Heart left ventricle (tissue), 16 donors: ENCODE measurements at places on chromosomes 1 and 21.

DNA sequence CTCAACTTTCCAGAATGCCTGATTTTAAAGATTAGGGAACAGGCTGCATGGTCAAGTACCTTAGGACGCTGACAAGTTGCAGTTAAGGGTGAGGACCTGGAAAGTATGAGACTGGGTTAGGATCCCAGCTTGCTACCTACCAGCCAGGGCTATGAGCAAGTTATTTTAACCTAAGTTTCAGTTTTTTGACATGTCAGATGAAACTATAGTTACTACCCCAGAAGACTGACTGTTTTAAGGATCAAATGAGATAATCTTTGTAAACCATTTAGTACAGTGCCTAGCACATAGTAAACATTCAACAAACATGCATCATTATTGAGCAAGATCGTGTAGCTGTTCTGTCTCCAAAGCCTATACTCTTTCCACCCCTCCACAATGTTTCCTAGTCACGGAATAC lies 14.4 kb downstream of the THEMIS2 start:
- DNase-seq, result no peak
- H3K4me1 ChIP-seq, result no peaks in the 10 kb centered on the region
- peak overlapping the region; percentile 33 for H3K27ac ChIP-seq
- no peak overlapping the region for H3K4me3 ChIP-seq

DNA sequence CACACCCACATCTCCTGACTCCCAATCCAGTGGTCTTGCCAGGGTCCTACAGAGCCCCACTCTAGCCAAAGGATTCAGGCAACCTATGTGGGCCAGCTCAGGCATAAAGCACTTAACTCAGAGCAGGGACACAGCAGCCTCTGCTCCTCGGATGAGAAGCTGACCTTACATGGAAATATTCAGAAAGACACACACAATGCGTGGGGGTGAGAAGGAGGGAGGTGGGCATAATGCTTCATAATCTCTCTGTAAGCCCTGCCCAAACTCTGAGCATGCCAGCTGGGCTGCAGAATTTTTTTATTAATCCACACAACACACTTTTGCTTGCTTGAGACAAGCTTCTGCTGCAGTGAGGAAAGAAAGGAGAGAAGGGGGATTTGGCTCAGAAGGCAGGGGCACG lies 21.6 kb downstream of the KCND3 start:
- H3K4me3 ChIP-seq, result no peak overlapping the region
- no peaks in the 10 kb centered on the region for H3K27me3 ChIP-seq
- no peak overlapping the region for H3K27ac ChIP-seq

GRCh38 chr1:43339584-43340232 lies 2.1 kb downstream of the MPL start:
- DNase-seq, result no peak
- no peaks in the 10 kb centered on the region for H3K27me3 ChIP-seq
- H3K4me1 ChIP-seq, result peaks cover 14% of the 10 kb centered on the region
- H3K4me3 ChIP-seq, result no peak overlapping the region
- H3K27ac ChIP-seq, result no peak overlapping the region
- no peaks in the 10 kb centered on the region for H3K36me3 ChIP-seq

DNA sequence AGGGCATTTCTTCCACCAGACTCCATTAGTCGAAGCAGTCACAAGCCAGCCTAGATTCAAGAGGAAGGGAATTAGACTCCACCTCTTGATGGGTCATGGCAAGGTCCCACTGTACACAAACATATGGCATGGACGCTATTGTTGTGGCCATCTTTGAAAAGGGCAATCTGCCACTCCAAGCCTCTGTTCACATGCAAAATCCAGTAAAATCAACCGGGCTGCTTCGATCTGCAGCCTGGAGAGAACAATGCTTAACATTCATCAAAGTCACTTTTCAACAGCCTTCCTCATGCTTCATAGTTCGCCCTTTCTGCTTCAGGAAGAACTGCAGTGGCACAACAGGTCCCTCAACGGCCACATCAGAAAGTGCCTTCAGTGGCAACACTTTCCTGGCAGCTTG lies 28.0 kb upstream of the GJB5 start:
- no peak for DNase-seq
- H3K4me3 ChIP-seq, result no peak overlapping the region
- H3K36me3 ChIP-seq, result no peaks in the 10 kb centered on the region

DNA sequence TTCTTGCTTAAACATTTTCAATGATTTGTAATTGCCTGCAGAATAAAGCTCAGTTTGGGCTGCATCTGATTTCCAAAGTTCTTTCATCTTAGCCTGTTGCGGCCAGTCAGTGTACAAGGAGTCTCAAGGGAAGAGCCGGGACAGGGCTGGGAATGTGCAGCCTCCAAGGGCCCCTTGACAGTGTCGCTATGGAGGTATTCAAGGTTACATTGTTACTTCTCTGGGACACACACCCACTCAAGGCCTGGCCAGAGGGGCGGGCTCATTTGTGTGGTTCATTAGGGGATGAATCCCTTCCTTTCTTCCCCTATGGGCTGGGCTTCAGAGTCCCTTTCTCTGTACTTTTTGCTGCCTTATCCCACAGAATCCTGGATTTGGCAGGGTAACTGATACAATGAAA lies 107.6 kb upstream of the CSF3R start:
- peaks cover 93% of the 10 kb centered on the region for H3K27me3 ChIP-seq
- DNase-seq, result no peak
- no peaks in the 10 kb centered on the region for H3K4me1 ChIP-seq
- no peak overlapping the region for H3K27ac ChIP-seq
- no peaks in the 10 kb centered on the region for H3K36me3 ChIP-seq

DNA sequence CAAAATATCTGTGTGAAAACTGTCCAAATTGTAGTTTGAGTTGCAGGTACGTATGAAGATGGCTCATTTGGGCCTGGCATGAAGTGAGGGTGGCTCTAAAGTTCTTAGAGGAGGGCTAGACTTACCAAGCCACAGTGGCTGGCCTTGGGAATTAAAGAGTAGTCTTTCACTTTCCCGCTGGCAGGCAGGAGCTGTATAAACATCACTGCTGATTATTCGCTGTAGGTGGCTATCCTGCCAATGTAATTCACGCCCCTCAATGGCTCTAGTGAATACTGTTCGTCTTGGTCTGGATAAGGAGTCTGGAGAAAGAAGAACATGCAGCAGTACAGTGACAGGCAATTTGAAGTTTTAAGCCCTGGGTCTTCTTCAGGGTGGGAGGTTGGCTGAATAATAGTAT lies 31.0 kb downstream of the UROD start:
- no peak overlapping the region for H3K27ac ChIP-seq
- H3K4me1 ChIP-seq, result no peaks in the 10 kb centered on the region
- H3K27me3 ChIP-seq, result no peaks in the 10 kb centered on the region

DNA sequence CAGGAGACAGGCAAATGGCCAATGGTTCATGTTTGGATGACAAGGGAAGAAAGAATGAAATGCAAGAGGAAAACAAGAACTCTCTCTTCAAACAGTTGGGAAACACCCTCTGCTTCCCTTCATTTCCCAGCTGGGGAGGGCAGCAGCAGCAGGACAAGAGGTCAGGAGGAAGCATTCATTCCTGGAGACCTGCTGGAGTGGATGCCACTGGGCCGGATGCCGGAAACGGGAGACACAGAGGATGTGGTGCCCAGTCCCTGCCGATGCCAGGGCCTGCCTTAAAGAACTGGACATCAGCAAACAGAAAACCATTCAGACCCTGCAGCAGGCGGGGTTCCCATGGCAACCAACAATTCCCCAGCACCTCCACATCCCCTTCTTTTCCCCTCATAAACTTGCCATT lies 102.3 kb upstream of the ZNF648 start:
- no peaks in the 10 kb centered on the region for H3K27me3 ChIP-seq
- peaks cover 4% of the 10 kb centered on the region for H3K4me1 ChIP-seq
- no peaks in the 10 kb centered on the region for H3K36me3 ChIP-seq
- H3K4me3 ChIP-seq, result no peak overlapping the region

DNA sequence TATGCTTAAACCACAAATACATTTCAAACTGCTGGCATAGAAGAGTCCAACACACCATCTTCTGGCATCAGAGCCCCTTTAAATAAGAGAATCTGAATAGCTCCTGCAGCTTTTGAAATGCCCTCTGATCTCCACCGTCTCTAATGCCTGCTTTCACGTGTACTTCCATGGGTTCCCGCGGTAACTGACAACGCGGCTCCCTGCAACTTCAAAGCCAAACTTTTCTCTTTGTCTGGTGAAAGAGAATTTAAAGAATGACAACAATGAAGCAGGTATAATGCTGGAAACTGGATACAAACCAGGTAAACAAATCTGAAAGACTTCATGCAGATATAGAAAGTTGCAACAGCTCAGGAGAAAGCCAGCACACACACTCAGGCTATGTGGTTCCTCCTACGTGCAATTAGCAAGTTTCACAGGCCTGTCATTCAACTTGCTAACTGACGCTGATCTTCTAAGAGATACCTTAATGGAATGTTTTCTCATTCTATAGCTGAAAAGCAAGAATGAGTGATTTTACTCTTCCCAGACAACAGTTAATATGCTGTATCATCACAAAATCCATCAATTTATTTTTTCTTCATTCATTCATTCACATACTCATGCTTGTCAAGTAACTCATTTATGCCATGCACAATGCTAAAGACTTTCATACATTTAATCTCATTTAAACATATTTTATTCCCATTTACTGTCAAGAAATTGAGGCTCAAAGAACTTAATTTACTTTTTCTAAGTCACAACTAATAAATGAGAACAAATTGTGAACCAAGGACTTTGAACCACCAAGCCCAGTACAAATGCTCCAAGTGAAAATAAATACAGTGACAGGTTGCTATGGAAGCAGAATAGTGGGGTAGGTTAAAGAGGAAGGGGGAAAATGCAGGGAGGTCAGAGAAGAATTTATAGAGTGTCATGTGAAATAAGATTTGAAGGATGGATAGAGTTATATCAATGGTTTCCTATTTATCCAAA lies 202.7 kb upstream of the SNX7 start:
- no peak for DNase-seq
- H3K27me3 ChIP-seq, result no peaks in the 10 kb centered on the region
- H3K4me1 ChIP-seq, result no peaks in the 10 kb centered on the region
- H3K36me3 ChIP-seq, result no peaks in the 10 kb centered on the region

GRCh38 chr1:170445096-170445495 lies 86.9 kb upstream of the GORAB start:
- H3K4me1 ChIP-seq, result no peaks in the 10 kb centered on the region
- H3K27ac ChIP-seq, result no peak overlapping the region
- H3K27me3 ChIP-seq, result no peaks in the 10 kb centered on the region
- no peak overlapping the region for H3K4me3 ChIP-seq
- no peak for DNase-seq
- H3K36me3 ChIP-seq, result no peaks in the 10 kb centered on the region

DNA sequence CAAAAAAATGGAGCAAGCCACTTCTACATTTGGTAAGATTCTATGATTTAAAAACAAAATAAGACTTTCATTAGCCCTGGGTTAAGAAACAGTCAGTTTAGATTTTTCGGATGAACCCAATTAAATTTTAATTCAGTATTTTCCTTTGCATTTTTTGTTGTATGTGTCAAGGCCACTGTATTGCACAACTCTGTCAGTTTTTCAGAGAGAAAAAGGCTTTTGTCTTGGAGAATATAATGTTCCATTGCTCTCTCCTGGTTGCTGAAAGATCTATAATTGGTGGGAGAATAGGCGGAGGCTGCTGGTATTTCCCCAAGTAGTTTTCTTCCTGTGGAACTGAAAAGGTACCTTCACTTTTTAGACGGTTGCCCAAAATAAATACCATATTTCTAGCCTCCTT lies 84.6 kb downstream of the NEGR1 start:
- H3K4me1 ChIP-seq, result no peaks in the 10 kb centered on the region
- H3K36me3 ChIP-seq, result no peaks in the 10 kb centered on the region
- no peaks in the 10 kb centered on the region for H3K27me3 ChIP-seq
- no peak overlapping the region for H3K4me3 ChIP-seq

DNA sequence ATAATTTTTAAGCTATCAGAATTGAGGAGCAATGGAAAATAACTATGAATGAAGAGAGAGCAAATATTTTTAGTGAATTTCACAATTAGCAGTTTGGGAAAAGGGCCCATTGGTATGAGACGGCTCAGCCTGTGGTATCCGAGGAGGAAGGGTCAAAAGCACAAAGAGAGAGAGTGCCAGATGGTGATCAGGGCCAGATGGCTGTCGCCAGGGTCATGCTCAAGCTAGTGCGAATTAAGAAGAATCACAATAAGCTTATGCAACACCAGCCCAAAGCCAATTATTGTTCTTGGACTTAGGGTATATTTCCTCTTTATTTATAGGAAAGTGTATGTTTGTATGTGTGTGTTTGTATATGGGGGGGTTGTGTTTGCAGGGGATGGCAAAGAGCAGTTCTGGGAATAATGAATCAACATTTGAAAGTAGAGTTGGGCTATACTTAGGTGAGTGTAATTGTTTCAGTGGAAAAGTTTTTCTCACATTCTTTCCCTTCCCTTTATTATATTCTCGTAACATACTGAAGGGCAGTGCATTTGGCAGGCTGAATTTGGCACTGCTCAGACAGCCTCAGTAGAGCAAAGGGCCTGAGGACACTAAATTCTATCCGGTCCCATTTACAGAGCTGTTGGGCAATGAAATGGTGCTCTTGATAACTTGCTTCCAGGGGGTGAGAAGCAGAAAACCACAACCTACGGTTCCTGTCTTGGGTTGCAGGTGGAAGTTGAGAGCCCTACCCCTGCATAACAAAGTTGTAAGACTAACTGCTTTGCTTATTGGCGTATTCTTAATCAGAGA lies 19.5 kb upstream of the DDR2 start:
- H3K36me3 ChIP-seq, result no peaks in the 10 kb centered on the region
- DNase-seq, result peak; percentile 36
- no peak overlapping the region for H3K4me3 ChIP-seq
- H3K27me3 ChIP-seq, result no peaks in the 10 kb centered on the region

DNA sequence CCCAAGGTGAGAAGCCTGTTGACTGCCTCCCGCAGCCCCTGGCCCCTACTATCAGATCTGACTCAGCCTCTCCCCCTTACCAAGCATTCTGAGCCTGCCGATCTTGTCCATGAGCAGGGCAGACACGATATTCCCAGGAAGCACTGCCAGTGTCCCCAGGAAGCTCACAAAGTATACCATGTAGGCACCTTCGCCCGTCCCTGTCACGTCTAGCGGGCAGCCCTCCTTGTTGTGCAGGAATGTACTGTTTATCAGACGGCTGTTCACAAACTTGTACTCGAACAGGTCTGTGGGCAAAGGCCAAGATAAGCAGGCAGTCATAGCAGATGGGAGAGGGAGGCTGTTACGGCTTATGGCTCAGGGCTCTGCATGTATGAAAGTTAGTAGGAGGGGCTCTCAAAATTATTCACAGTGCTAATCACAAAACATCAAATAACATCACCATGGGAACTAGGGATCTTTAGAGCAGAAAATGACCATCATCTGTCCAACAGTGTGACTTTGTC lies 7.3 kb downstream of the BOLA1 start:
- H3K36me3 ChIP-seq, result peaks cover 5% of the 10 kb centered on the region
- H3K27me3 ChIP-seq, result no peaks in the 10 kb centered on the region
- no peak for DNase-seq
- no peak overlapping the region for H3K4me3 ChIP-seq
- H3K4me1 ChIP-seq, result no peaks in the 10 kb centered on the region

- H3K27me3 ChIP-seq, result no peaks in the 10 kb centered on the region
- no peaks in the 10 kb centered on the region for H3K4me1 ChIP-seq
- no peak for DNase-seq
- H3K36me3 ChIP-seq, result no peaks in the 10 kb centered on the region
- H3K27ac ChIP-seq, result no peak overlapping the region
Measured at GRCh38 chr1:29698626-29699025, 462.3 kb downstream of the PTPRU start.

- H3K27me3 ChIP-seq, result no peaks in the 10 kb centered on the region
- H3K27ac ChIP-seq, result no peak overlapping the region
- DNase-seq, result no peak
Measured at GRCh38 chr21:28639737-28640136, 352.9 kb downstream of the LTN1 start.

GRCh38 chr1:185956881-185957280 lies 222.7 kb downstream of the HMCN1 start:
- H3K27me3 ChIP-seq, result no peaks in the 10 kb centered on the region
- H3K4me3 ChIP-seq, result no peak overlapping the region
- no peaks in the 10 kb centered on the region for H3K36me3 ChIP-seq
- peaks cover 22% of the 10 kb centered on the region for H3K4me1 ChIP-seq
